Fibroblast of villous mesenchyme (primary cell): ENCODE measurements at places on chromosomes 2 and 18. TPM values are rescaled to one million over a fixed set of nuclear protein-coding genes. Genes with fewer than 3 reads are reported as not detected.
A peak's percentile ranks its signal among the peaks of the same experiment; 100 is the strongest.

DNA sequence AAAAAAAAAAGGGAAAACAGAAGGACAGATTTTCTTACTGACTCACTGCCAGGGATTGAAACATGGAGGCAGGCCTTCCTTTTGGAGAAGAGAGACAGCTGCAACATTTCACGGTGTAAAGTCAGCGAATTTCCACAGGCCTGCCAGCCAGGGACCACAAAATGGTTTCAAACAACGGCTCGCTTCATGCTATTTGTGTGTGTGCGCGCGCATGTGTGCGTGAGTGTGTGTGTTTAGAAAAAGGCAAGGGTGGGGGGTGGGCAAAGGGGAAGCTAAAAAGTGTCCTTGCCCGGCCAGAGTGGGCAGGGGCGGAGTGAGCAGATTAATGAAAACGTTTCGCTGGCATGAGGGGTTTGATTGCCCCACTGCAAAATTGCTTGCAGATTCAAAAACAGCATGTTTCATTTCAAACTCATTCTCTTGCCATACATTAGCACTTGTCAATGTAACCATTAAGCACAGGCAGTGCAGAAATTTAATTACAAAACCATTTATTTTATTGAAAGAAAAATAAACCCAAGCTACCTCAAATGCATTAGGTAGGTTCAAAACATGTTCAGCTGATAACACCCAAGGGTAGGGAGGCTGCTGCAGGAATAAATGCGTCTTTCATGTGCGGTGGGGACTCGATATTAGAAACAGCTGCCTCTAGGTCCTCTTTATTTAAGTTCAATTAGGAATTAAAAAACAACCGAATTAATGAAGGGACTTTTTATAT, 182.1 kb upstream of the SIX2 start:
- no peak for DNase-seq

DNA sequence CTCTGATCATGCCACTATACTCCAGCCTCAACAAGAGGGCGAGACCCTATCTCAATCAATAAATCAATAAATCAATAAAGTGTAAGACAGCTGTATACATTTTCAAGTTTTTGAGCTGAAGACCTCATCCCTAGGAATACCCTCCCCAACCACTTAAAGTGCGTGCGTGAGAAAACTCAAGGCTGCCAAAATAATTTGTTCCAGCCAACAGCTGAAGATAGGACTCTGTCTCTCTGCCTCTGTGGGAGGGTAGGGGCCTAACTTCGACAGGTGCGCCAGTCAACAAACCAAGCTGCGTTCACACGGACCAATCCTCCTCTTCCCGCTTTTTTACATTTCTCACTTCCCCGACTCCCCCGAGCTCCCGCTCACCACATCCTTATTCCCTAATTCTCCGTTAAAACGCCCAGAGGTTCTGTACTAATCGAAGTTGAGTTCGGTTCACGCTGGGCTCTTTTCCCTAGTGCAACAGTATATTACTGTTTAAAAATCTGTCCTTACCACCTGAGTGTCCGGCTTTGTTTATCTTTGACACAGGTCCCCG, 618 bp downstream of the POLR2D start:
- no peak for DNase-seq

DNA sequence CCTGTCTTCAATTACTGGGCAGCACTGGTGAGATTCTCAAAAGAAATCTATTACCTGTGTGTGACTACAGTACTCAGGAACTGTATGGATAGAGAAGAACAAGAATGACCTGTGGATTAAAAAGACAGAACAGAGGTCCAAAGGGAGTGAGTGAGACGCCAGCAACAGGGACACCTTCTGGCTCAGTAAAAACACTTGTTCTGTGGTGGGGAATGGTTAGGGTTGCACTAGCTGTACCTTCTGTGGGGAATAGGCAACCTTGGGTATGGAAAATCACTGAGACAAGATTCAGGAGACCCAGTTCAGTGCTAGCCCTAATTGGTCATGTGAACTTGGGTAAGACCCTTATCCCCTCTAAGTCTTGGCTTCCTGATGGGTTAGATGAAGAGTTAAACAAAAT, 986.0 kb downstream of the TSN start:
- DNase-seq = no peak

DNA sequence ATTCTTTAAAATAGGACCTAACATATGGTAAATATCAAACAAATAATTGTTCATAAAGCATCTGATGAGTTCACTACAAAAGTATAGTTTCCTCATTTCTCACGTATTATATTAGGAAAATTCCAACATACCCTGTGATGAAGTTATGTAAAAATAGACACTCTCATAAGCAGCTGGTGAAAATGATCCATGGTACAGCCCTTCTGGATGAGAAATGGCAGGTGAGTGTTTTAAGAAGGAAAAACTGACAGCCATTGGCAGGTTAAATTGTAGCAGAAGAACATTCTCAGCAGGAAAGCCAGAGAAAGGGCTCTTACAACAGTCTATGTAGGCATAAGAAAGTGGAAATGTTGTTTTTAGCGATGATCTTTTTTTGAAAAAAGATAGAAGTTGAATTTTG, 706.5 kb upstream of the FSHR start:
- no peak for DNase-seq

GRCh38 chr2:143629340-143629739, 500.1 kb downstream of the ARHGAP15 start:
- peak; percentile 91 for DNase-seq

LHCGR gene
- under 0.01 TPM in 1 of 2 replicates, not detected in the other for total RNA-seq

LYG2 gene
- total RNA-seq = not detected in 2 replicates

TUBB8B gene
- total RNA-seq = 0.32 and 0.43 TPM in 2 replicates

SLC19A3 gene
- under 0.01 and 0.32 TPM in 2 replicates for total RNA-seq

POTEI gene
- total RNA-seq = under 0.01 TPM in 1 of 2 replicates, not detected in the other
